T-cell (primary cell): ENCODE measurements at places on chromosomes 1 and 21.

DNA sequence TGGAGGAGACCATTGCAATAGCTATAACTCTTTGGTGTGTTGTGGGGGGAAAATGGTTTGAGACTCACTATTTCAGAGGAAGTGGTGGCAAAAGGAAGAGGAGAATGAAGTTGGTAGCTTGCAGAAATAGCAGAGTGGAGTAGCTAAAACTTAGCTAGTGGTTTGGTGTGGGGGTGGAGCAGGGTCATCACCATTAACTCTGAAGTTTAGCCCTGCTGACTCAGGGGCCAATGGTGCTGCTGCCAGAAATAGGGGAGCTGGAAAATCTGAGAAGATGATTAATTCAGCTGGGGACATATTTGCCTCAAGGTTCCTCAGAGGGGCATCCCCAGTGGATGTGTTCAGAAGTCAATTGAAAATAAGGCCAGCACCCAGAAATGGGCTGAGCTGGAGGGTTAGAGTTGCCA, 65.4 kb downstream of the RUNX1 start:
- DNase-seq: no peak

- DNase-seq: no peak
Measured at GRCh38 chr1:247164694-247165093, 7.1 kb downstream of the ZNF124 start.

GRCh38 chr1:212488436-212489283, 55.9 kb downstream of the NENF start:
- no peak for DNase-seq

DNA sequence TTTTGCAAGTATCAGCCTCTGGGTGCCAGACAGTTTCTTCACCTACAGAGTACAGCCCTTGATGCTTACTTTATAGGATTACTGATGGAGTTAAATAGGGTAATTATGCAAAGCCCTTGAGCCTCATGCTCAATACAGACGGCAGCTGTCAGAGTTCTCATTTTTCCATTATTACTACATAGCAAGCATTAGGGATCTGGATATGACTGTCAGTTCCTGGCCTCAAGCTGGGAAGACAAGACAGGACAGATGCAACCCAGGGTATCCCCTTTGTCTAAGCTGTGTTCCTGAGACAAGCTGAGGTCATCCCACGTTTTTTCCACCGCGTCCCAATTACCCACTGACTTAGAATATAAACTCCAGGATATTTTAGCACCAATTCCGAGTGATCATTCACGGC, 94.4 kb downstream of the SLC35F3 start:
- DNase-seq: no peak

- DNase-seq: no peak
Measured at GRCh38 chr1:3510136-3510955, 55.9 kb downstream of the ARHGEF16 start.

DNA sequence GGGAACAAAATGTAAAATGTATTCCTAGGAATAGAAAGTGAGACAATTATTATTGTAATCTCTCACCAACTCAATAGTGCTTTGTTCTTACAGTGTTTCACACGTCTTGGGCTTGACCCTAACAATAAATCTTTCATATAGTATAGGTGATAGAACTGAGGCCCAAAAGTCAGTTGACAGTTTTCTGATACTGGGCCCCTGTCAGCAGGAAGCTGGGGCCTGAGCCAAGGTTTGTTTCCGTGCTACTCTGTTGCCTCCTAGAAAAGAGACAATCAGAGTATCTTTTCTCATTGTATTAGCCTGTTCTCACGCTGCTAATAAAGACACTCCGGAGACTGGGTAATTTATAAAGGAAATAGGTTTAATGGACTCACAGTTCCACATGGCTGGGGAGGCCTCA, 5.0 kb downstream of the RRP1B start:
- no peak for DNase-seq
